ENCODE measurements at places on chromosomes 16 and 17. TPM values are rescaled to one million over a fixed set of nuclear protein-coding genes. Genes with fewer than 3 reads are reported as not detected.

The ELMO3 gene
- 8.7 TPM for polyA plus RNA-seq

GRCh38 chr16:88782454-88783390 is 2.3 kb downstream of the PIEZO1 start:
- DNase-seq: peak; percentile 80

The INCA1 gene
- polyA plus RNA-seq: 5.8 TPM

- no peak for DNase-seq
Measured at GRCh38 chr17:75922173-75922961, 17.7 kb upstream of the MRPL38 start.

DNA sequence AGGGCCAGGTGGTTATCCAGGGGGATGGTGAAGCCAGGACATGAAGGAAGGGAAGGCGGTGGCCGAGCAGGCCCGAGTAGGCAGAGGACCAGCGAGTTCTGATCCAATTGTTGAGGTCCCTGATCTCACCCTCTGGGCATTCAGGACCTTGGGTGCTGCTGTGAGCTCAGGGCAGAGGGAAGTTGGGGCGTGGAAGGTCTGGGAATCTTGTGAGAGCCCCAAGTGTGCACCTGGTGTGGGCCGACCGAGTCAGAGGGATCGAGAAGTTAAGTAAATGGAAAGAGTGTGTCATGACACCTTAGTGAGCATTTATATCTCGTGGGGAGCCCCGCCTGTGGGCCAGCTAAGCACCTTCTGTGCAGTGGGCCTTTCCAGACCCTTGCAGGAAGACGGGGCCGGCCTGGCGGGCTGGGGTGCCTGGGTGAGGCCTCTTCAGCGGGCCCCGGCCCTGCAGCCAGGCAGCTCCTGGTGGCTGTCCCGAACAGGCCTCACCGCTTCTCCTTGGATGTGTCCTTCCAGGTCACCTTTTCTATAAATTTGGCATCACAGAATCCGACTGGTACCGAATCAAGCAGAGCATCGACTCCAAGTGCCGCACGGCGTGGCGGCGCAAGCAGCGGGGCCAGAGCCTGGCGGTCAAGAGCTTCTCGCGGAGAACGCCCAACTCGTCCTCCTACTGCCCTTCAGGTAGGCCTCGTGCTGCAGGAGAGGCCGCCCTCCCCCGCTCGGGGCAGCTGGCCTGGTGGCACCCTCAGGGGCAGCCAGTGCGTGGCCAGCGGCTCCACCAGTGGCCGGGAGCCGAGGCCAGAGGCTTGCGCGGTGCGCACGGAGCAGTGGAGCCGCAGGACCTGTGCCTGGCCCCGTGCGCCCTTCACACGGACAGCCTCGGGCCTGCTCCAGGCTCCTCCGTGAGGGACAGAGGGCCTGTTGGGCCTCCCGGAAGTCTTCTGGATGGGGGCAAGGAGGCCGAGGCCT is 76.0 kb downstream of the BANP start:
- DNase-seq: peak; percentile 67

GRCh38 chr17:36878216-36878615 is 59.1 kb upstream of the LHX1 start:
- DNase-seq: no peak

DNA sequence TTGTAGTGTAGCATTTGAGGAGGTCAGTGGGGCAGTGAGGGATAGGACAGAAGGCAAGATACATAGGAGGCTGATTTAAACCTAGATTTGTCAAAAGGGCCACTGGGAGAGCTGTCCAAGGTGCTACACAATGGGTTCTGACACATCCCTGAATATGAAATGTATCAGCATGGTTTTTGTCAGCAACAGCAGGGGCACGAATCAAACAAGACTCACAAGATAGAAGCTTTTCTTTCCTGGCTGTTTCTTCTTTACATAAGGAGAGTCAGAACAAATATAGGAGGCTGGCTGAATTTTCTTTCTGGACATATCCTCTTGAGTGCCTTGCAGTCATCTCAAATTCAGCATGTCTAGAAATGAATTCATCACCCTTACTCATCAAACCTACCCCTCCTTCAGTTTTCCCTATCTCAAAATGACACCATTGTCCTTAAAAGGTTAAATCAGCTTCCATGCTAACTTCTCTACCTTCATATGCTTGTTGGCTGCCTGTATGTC is 130.5 kb downstream of the NPIPB5 start:
- no peak for DNase-seq

- DNase-seq: no peak
Measured at GRCh38 chr16:4021070-4021779, 95.0 kb downstream of the ADCY9 start.

DNA sequence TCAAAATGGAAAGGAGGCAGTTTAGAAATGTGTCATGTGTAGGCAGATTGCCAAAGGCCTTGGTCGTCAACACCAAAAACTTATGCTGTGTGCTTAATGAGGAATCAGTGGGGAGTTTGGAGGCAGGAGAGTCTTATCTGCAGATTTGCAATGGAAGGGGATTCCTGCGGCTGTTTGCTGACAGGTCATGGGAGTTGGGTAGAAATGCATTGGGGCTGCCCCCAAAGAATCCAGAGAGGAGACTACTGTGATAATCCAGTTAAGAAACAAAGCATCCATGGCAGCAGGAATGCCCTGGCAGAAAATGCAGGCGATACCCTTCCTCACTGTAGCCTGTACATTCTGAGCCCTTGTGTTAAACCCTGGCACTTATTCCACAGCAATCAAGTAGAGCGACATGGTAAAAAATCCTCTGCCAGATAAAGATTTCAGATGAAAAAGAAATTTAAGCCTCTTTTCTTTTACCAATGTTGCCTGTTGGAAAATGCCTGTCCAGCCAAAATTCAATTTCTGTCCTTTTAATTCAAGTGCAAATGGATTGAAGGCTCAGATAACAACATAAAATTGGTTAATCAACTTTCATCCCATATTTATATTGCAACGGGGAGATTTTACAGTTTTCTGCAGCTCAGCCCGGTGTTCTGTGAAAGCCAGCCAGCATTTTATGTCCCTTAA is 491.0 kb upstream of the CDH5 start:
- DNase-seq: no peak

DNA sequence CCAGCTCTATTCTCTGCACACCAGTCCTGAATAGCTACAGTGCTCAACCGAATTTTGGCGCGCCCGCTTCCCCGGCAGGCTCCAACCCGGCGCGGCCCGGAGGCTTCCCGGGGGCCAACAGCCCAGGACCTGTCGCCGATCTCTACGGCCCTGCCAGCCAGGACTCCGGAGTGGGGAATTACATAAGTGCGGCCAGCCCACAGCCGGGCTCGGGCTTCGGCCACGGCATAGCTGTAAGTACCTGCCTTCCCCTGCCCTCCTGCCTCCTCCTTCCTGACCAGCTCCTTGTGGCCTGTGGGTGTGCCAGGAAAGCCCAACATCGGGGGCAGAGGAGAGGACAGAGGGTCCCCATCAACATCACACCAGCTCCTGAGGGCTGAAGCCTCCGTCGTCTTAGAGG is 70.2 kb downstream of the CCDC182 start:
- peak; percentile 66 for DNase-seq

DNA sequence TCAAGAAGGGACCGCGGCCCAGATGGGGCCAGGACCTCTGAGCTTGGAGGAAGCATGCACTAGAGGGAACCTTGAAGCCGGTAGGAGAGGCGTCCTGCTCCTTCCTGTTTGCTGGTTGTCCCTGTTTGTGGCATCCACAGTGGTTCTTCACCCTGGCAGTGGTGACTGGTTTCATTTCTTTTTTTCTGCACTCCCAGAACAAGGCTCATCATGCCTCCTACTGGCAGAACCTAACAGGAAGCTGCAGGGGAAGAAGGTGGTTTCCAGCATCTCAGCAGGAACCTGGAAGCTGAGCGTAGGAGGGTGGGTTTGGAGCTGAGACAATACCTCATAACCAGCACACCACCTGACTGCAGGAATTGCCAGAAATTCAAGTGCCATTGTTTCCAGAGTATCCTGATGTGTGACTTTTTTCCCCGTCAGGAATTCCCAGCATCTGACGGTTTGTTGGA is 5.8 kb downstream of the TMEM231 start:
- DNase-seq: no peak

The SHISA6 gene
- not detected for polyA plus RNA-seq
